A172 (cell line): ENCODE measurements at places on chromosomes 2 and 18. TPM values are rescaled to one million over a fixed set of nuclear protein-coding genes. Genes with fewer than 3 reads are reported as not detected.

GRCh38 chr2:23824777-23825212 lies 102.1 kb downstream of the ATAD2B start:
- DNase-seq: peak; percentile 53

Gene NT5C1B
- not detected in 2 replicates for total RNA-seq

DNA sequence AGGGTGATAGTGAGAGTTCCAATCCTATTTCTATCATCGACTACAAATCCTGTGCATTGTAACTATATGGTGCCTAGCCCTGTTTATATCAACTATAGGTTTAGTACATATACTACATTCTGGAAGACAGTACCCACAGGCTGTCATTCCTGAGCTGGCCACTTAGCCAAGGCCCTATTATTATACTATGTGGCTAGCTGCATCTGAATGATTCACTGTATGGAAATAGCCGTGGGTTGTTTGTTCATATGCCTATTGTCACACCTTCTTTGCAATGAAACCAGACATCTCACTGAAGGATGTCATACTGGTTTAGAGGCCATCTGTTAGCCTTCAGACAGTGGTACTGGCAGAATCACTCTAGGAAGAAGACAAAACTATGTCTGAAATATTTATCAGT lies 62.3 kb upstream of the FSIP2 start:
- DNase-seq: no peak

DNA sequence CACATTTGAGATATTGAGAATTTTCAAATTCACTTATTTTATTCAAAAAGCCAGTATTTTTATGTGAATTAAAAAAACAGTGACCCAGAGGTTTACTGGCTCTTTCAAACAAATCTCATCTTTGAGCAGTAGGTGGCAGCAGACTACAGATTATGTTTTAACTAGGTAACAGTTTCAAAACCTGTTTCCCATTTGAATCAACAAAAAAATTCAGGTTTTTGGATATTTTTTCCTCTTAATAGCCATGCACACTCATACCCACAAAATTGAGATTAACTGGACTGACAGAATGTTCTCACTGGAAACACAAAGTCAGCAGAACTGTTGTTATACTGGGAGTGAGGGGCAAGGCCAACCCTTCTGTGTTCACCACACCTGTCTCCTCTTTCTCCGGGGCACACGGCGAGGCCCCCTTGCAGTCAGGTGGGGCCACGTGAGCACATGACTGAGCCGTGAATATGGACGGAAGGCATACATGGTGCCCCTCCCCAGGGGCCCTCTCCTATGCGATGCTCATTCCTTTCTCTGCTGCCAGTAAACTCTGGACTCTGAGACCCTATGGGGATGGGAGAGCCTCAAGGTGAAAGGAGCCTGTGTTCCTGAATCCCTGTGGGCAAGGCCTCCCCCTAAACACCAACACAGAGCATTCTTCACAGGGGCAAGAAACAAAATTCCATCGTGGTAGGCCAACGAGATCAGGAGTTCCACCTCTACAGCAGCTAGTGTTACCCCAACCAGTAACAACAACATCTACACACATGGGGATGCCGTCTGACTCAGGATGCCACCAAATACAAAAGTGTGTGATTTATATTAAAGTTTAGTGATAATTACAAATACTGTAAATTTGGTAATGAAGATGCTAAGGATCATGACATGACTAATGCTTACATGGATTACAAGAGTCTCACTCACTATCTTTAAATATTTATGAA lies 80.4 kb downstream of the LPIN2 start:
- DNase-seq: peak; percentile 60

DNA sequence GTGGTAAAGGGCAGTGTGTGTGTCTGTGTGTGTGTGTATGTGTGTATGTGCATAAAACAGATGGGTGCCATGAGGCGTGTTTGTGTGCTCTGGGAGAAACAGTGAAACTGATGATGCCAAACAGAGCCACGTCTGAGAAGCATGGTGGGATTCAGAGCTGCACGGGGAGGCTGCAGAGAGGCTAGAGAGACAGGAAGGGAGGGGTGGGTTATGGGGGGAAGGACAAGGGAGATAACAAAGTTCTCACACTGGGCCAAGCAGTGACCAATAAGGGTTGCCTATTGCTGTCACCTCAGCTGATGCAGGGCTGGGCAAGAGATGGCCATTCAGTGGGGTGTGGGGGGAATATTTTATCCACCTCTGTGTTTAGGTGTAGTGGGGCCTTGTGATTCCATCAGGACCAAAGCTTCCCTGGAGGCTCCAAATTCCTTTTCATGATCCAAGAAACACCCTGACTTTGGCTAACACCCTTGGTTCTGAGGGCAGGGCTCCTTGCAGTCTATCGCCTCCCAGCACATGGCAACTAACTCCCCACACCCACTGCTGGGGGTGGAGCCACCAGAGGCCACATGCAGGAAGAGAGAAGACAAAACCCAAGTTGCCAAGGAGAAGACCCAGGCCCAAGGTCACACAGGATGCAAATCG lies 54.2 kb upstream of the POMC start:
- DNase-seq: no peak

DNA sequence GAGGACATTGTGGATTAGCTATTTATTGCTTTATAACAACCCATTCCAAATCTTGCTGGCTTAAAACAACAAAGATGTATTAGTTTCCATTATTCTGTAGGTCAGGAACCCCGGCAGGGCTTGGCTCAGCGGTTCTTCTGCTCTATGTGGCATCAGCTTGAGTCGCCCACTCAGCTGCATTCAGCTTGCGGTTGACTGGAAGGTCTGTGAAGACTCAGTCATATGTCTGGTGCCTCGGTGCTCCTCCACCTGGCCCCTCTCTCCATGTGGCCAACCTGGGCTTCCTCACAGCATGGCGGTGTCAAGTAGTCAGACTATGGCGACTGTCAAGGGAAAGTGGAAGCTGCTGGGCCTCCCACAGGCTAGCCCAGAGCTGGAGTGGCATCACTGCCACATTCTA lies 48.6 kb downstream of the EMILIN2 start:
- DNase-seq: no peak
